ENCODE measurements at places on chromosomes 6 and 20.
A peak's percentile ranks its signal among the peaks of the same experiment; 100 is the strongest.

DNA sequence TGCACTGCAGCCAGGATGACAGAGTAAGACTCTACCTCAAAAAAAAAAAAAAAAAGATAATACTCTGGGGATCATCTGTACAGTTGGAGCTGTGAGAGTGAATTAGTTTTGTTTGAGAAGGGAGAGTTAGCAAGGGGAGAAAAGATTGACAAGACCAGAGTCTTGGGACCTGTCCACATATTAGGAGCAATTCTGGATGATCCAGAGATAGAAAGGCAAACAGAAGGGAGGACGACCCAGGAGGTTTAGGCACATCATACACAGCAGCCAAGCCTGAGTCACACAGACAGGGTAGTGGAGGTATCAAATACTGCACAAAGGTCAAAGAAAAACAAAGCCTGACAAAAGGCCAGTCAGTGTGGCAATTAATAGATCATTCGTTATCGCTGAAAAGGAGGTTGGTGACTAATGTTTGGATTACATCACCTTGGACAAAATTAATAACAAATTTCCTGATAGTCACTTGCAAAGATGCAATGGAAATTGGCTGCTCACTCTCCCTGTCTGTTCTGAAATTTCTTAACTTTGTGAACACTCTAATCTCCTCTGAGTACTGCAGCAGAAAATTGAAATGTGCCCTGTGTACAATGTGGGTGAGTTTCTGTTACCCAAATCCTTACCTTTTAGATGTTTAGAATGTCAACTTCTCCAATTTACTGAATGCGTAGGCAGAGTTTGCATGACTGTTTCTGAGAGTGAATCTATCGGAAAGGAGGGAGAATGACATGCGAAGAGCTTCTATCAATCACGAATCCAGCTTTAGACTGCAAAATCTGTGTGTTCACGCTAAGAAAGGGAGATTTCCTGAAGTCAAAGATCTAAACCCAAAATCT is 105.4 kb downstream of the TSHZ2 start:
- peak; percentile 72 for DNase-seq

GRCh38 chr6:52992980-52993920 is 1.8 kb downstream of the GSTA4 start:
- peak; percentile 51 for DNase-seq

- no peak for DNase-seq
These were observed 128.2 kb upstream of the CDH4 start for GRCh38 chr20:61123751-61124368.

GRCh38 chr20:1832634-1833033 is 62.6 kb upstream of the SIRPA start:
- DNase-seq = no peak

- DNase-seq = no peak
These were observed 68.7 kb downstream of the SYCP2 start for GRCh38 chr20:59864726-59865125.

DNA sequence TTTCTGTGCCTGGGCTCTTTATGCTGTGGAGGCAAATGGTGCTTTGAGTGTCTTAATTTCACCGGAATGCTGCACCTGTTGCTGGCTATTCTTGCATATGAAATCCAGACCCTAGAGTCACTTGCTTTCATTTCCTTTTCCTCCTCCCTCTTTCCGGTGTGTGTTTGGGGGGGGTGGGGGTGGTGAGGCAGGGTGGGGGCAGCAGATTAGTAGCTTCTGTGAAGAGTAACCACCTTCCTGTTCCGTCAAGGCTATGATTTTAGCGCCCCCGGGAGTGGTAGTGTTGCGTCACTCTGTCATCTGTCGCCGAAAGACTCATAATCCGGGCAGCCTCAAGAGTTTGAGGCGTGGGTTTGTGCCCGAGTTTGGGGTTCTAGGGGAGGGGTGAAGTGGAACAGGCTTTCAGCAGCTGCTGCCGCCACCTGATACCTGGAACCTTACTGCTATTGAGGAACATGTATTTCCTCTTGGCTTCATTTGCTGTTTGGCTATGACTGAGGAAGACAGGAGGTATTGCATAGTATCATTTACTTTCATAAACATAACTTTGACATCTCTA is 49.1 kb downstream of the UTRN start:
- DNase-seq = no peak

DNA sequence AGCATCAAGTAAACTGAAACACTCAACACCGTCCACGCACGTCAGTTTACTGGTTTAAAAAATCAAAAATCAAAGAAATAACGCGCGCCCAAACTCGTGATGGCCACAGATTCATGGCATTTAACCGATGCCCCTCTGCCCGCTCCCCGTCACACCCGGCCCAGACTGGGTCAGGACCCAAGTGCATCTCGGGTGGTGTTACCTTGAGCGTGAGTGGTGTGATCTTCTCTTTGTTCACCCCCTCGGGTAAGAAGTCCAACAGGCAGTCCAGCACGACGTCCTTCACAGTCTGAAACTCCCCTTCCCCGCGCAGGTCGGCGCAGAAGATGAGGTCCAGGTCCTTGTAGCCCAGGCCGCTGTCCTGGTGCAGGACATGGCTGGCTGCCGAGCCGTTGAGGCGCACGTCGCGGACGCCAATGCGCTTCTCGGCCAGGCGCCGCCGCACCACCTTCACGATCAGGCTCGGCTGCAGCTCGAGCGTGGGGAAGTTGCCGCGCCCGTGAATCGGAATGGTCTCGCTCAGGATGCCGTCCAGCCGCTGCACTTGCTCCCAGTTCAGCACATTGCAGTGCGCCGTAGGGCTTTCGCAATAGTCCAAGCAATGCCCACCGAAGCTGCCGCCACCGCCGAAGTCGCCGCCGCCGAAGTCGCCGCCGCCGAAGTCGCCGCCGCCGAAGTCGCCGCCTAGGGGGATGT is 945 bp downstream of the TENT5A start:
- peak; percentile 46 for DNase-seq

DNA sequence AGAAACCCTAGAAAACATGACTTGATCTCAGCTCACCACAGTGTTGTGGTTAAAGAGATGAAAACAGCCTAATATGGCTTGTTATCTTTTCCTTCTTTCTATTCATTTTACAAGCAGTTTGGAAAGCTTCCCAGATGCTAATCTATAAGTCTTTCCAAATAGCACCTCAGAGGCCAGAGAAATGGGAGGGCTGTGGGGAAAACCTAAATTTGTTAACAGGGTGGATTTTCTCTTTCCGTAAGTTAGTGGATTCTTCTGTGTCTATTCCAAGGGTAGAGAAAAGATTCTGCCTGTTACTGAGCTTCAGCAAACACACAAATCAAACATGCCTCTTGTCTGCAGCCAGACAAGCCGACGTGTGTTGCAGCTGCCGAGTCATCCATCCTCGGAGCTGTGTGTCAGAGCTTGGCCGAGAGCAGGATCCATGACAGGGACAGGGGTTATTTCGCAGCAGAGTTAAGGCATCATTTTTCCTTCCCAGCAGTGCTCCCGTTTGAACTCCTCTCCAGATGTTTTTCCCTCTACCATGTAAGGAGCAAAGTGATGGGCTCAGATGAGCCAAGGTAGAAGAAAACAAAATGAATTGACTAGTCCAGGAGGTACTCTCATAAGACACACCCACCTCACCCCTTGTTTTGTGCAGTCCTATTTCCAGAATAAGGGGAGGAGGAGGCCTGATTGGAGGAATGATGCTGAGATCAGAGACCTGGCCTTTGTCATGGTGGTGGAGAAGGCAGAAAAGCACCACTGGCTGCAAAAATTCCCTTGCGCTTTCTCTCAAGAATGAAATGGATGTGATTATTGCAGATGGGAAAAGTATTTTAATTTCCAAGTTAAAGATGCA is 560.0 kb downstream of the C6orf118 start:
- peak; percentile 7 for DNase-seq

GRCh38 chr20:4836935-4837334 is 115.2 kb downstream of the PRND start:
- DNase-seq = no peak

GRCh38 chr6:72952808-72953630 is 272.3 kb downstream of the KHDC1L start:
- DNase-seq = peak; percentile 93

- DNase-seq = no peak
These were observed 56.5 kb upstream of the SIRPA start for GRCh38 chr20:1838556-1839279.

- no peak for DNase-seq
These were observed 40.3 kb downstream of the IL22RA2 start for GRCh38 chr6:137133122-137133521.

DNA sequence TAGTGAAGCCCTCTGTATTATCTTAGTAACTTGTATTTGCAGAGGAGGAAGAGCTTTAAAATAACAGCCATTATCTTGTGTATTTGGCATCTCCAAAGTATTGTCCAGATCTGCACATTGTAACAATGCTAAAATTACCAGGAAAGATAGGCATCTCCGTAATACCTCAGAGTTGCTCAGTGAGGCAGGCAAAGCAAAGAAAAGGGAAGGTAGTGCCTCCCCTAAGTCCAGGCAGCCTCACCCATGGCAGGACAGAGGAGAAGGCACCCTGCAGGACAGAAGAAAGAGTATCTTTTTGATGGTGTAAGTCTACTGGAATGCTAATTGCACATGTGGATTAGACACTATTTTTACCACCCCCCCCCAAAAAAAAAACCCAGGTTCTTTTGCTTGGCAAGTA is 13.6 kb upstream of the SSTR4 start:
- DNase-seq = no peak

- DNase-seq = no peak
These were observed 4.7 kb downstream of the RTEL1 start for GRCh38 chr20:63662813-63663189.

DNA sequence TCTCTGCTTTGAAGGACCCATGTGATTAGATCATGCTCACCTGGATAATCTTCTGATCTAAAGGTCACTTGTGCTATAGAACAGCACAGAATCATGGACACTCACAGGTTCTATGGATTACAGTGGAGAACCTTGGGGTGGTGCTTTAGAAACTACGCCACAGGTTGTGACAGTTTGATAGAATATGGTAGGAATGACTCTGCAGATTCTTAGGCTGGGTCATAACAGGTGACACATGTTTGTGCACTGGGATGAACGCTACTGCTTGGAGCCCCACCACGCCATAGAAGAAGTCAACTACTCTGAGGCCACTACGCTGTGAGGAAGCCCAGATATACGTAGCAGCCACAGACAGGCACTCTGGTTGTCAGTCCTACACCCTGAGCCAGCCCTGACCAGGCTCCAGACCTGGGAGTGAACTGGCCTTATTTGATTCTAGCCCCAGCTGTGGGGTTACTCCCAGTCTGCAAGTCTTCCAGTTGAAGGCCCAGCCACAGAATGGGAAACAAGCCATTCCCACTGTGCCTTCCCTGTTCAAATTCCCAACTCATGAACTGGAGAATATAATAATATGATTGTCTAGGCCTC is 99.0 kb upstream of the SLC24A3 start:
- DNase-seq = no peak

- no peak for DNase-seq
These were observed 280.5 kb downstream of the QKI start for GRCh38 chr6:163694988-163695398.

Measured in epithelial cell of esophagus (primary cell).